ENCODE measurements at places on chromosomes 12 and 14. TPM values are rescaled to one million over a fixed set of nuclear protein-coding genes. Genes with fewer than 3 reads are reported as not detected.

GRCh38 chr14:56046546-56046945 is 71.7 kb upstream of the PELI2 start:
- no peak for DNase-seq

DNA sequence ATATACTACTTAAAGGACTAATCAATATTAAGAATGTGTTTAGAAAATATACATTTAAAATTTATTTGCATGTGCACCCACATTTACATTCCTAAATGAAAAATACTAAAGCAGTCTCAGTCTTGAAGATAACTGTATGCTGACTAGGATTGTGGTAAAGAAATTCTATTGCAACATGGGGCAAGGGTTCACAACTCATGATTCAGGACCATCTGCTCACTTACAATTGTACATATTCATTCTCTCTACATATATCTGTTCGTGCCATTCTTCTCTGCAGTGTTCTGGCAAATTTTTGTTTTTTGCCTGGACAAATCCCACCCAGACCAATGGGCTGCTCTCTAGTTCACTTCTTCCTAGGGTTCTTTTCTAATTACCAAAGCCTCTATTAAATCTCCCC is 417.2 kb upstream of the NOVA1 start:
- DNase-seq, result no peak

- DNase-seq, result no peak
Measured at GRCh38 chr14:88312257-88312656, 10.8 kb downstream of the KCNK10 start.

DNA sequence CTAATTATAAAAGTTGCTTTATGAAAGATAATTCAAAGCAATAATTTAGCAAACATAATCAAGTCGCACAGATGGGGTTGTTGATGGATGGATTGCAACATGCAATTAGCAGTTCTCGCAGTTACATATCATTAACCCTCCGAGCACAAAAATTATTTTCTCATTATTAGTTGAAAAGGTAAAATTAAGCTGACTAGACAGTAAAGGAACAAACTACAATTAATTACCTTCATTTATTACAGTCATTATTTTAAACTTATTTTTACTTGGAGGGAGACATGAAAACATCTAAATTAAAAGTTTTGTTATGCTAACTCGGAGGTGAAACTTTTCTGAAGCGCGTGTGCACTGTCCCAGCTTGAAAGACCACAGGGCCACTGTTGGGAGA is 146.9 kb downstream of the PHETA1 start:
- DNase-seq, result no peak

DNA sequence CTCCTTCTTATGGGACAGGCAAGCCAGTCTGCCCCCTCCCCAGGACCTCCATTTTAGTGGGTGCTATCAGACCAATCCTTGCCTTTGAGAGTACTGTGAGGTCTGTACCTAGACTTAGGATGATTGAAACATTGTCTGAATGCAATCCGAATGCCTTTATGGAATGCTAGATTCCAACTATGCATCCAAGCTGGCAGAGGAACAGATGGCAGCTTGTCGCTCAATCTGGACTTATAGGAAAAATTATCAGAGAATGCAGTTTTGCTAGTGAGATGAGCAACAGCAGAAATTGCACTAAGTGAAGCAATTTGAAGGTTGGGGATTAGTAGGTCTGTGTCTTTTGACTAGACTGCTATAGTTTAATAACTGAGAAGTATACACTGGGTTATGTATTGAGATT is 109.1 kb downstream of the DYRK2 start:
- no peak for DNase-seq

DNA sequence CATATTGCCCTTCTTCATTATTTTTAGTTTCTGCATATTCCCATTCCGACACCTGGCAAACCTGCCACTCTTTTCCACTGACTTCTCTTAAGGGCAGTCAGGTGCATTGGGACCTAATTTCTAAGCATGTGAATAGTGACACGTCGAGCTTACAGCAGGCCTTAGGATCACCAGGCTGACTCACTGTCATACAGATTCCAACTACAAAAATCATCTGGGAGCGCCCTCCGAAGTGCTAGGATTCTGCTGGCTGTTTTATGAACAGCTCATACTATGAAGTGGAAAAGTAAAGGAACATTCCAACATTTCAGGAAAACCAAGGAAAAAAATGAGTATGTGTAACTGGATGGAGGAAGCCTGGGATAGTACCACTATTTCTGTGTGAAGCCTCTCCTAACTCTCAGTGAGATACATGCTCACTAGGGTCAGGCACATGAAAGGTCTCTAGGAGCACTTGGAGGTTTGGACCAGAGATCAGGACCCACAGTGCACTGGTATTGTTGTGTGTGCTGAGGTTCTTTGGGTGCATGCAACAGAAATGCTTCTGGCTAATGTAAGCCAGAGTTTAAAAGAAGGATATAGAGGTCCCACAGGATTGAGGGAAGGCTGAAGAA is 257.4 kb downstream of the ZFP36L1 start:
- peak; percentile 32 for DNase-seq

GRCh38 chr12:100154474-100155247 is 12.0 kb upstream of the BLTP3B start:
- DNase-seq, result no peak

- DNase-seq, result no peak
Measured at GRCh38 chr14:50095895-50096294, 20.5 kb downstream of the VCPKMT start.

DNA sequence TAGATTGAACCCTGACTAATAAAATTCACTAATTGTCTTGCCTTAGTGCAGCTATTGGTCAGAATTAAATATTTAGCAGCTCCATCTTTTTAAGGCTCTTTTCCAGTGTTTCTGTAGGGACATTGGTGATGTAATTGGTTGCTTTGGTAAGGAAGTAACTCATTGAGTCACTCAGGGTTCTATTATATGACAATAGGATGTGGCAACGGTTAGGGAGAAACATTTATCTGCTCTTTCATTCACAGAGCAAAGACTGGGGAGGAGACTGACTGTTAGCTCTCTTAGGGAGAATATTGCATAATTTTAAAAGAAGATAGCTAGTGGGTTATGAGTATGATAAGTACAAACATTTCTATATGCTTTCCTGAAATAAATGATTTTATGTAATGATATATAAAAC is 616.5 kb downstream of the TRHDE start:
- DNase-seq, result no peak

DNA sequence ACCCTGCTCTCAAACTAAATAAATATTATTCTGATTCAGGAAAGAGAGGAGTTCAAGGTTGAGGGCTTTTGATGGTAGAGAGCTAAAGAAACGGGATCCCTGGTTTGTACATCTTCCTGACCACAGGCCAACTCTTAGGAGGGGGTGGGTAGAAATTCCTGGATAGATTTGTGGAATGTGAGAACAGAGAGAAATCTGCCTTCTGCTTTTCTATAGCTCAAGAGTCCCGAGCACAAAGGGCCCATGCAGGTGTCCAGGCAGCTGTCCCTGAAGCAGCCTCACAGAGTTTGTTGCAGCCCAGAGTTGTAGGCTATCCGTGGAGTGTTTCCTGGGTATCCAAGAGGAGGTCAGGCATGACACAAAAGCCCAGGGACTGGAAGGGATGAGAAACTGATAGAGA is 198.6 kb downstream of the BCAT1 start:
- no peak for DNase-seq

DNA sequence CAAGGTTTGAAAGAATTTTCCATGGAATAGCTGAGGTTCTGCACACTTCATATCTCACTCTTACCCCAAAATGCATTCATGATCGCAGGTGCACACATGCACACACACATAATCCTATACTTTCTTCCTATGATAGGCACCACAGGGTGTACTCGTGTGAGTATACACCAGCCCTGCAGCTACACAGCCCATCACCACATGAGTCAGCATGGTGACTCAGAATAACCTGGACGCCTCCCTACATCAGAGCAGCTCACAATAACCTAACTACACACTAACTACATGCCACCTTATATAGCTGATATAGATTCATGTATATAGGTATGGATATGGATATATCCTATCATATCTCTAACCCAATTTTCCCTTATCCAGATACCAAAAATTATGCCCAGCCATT is 850.2 kb upstream of the TMEM132C start:
- no peak for DNase-seq

SIX1 gene
- total RNA-seq, result 7.4 TPM

SLC25A47 gene
- not detected for total RNA-seq

NFE2 gene
- 0.26 TPM for total RNA-seq

EIF2S3B gene
- total RNA-seq, result 0.28 TPM

LBHD2 gene
- not detected for total RNA-seq

P2RX2 gene
- total RNA-seq, result 1.2 TPM

LRP6 gene
- total RNA-seq, result 22.0 TPM

Data from Panc1 (cell line).